ENCODE measurements at places on chromosomes 3 and 15.

- DNase-seq, result no peak
These were observed 110.6 kb upstream of the DCBLD2 start for GRCh38 chr3:99012051-99012450.

GRCh38 chr3:193744048-193744821 lies 151.2 kb downstream of the OPA1 start:
- no peak for DNase-seq

DNA sequence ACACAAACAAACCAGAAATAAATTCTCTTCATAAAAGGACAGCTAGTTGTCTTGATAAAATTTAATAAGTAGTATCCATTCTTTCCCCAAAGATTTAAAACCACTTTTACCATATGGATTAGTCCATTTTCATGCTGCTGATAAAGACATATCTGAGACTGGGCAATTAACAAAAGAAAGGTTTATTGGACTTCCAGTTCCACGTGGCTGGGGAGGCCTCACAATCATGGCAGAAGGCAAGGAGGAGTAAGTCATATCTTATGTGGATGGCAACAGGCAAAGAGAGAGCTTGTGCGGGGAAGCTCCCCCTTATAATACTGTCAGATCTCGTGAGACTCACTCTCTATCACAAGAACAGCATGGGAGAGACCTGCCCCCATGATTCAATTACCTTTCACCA lies 38.7 kb downstream of the C2CD4B start:
- no peak for DNase-seq

GRCh38 chr3:194930377-194931204 lies 244.9 kb downstream of the FAM43A start:
- DNase-seq, result peak; percentile 93

- DNase-seq, result peak; percentile 55
These were observed 22.2 kb downstream of the UACA start for GRCh38 chr15:70741107-70741531.

DNA sequence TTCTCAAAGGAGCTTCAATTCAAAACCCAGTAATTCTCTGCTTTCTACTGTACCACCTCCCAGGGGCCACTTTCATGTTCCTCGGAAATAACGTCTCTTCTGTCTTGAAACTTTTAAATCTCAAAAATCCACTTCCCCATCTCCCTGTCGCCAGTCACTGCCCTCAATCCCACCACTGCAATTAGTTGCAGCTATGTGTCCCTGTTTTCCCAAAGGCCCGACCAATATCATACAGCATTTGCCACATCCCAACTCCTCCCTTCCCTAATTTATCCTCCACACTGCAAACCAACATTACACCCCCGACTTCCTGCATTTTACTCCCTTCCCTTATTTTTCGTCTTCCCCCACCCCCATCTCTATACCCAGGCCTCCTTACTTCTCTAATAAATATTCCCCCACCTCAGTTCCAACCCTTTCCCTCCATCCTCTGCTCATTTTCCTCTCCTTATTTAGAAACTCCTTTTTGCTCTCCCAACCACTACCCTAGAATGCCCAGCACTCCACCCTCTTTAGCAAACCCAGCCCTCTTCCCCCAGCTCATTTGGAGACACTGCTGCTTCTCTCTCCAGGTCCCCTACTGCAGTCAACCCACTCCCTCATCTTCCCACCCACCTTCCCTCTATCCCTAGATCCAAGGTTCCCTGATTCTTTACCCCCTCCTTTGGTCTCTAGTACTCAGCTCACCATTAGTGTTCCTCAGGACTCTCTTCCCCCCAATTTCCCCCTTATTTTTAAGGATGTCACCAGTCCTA lies 1.1 kb downstream of the NPTN start:
- DNase-seq, result peak; percentile 51

GRCh38 chr3:22608721-22609120 lies 594.4 kb upstream of the UBE2E2 start:
- DNase-seq, result no peak

DNA sequence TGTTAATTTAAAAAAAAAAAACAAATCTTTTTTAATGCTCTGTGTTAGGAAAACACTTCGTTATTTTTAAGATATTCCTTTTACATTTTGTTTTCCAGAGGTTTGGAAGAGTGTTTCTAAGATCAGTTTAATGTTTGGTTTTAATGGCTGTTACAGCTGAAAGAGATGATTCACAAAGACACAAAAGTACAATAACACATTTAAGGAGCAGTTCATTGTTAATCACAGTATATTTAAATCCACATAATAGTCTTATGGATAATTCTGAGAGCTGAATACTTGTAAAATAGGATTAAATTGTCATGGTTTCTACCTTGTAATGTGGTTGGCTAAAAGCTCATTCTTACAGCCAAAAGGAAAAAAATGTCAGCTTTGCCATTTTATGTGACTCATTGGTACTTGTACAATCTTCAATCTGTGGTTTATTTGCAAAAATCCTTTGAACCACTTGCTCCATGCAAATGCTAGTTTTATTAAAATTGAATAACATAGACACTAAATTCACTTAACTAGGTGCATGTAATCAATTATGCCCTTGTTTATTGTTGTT lies 426.4 kb downstream of the NLGN1 start:
- no peak for DNase-seq

GRCh38 chr3:59180006-59180405 lies 130.2 kb upstream of the CFAP20DC start:
- no peak for DNase-seq

Measured in MV-4-11 (cell line).